ENCODE measurements at places on chromosomes 13 and 19. TPM values are rescaled to one million over a fixed set of nuclear protein-coding genes. Genes with fewer than 3 reads are reported as not detected.

DNA sequence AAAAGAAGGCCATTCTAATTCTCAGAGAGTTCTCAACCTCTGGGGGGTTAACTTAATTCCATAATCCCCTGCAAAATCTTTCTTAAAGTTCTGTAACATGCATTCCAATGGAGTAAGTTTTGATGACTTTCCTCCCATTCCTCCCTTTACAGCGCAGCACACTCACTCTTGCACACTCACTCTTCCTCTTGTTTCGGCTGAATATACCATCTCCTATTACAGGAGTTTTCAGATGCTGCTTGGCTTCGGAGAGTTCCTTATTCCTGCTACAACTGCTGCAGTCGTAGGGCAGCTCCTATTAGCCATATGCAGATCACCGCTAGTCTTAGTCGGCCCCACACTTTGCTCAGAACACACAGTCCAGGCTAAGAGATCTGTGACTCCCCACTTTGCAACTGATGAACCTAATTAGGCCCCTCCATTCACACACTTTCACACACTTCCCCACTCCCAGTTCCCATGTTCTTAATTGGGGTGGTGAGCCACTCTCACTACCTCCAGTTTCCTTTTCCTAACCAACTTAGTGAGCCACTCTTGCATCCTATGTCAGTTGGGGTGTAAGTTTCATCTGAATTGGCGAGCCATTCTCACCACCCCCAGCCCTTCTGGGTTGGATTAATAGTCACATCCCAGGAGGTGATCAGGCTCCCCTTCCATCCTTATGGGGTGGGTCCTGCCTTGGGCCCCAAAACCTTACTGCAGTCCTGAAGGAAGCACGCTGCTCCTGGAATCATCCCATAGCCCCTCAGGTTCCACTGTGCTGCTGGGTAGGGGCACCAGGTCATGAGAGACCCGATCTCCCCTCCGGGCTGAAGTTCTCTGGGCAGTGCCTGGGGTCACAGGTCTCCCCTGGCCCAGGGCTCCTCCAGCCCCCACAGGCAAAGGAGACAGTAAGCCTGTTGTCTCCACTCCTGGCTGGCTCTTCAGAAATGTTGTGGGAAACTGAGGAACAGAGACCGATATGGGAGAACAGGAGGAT lies 53.9 kb downstream of the OR10H4 start:
- H3K36me3 ChIP-seq = peaks cover 23% of the 10 kb centered on the region
- H3K4me1 ChIP-seq = peaks cover 4% of the 10 kb centered on the region
- no peak overlapping the region for H3K27ac ChIP-seq
- H3K4me3 ChIP-seq = no peak overlapping the region

DNA sequence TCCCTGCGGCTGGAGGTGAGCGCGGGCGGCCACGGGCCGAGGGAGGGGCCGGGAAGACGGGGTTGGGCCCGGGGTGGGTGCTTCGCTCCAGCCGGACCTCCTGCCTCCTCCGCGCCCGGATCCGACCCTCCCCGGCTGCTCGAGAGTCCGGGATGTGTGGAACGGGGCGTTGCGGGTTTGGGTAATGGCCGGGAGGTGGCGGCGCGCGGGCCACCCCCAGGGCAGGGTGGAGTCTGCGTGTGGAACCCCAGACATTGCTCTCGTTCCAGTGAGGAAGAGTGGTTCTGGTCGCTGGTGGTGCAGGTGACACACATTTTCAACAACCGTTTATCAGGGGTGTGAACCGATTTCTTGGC lies 38.8 kb downstream of the ARHGEF7 start:
- H3K4me1 ChIP-seq = peaks cover 16% of the 10 kb centered on the region
- H3K4me3 ChIP-seq = peak overlapping the region; percentile 87
- peaks cover 2% of the 10 kb centered on the region for H3K36me3 ChIP-seq
- DNase-seq = no peak

- H3K4me3 ChIP-seq = no peak overlapping the region
- H3K4me1 ChIP-seq = peaks cover 57% of the 10 kb centered on the region
- no peak for DNase-seq
- H3K27me3 ChIP-seq = peaks cover 30% of the 10 kb centered on the region
- H3K36me3 ChIP-seq = no peaks in the 10 kb centered on the region
- no peak overlapping the region for H3K27ac ChIP-seq
Observed at GRCh38 chr13:24683351-24683750, 3.1 kb downstream of the ATP12A start.

GRCh38 chr19:34573226-34573864 lies 91.8 kb downstream of the WTIP start:
- H3K4me1 ChIP-seq = peaks cover 22% of the 10 kb centered on the region
- H3K27ac ChIP-seq = no peak overlapping the region
- H3K27me3 ChIP-seq = peaks cover 31% of the 10 kb centered on the region
- H3K4me3 ChIP-seq = no peak overlapping the region
- DNase-seq = no peak
- peaks cover 18% of the 10 kb centered on the region for H3K36me3 ChIP-seq

Gene SLC6A16
- 2.1 TPM for total RNA-seq

DNA sequence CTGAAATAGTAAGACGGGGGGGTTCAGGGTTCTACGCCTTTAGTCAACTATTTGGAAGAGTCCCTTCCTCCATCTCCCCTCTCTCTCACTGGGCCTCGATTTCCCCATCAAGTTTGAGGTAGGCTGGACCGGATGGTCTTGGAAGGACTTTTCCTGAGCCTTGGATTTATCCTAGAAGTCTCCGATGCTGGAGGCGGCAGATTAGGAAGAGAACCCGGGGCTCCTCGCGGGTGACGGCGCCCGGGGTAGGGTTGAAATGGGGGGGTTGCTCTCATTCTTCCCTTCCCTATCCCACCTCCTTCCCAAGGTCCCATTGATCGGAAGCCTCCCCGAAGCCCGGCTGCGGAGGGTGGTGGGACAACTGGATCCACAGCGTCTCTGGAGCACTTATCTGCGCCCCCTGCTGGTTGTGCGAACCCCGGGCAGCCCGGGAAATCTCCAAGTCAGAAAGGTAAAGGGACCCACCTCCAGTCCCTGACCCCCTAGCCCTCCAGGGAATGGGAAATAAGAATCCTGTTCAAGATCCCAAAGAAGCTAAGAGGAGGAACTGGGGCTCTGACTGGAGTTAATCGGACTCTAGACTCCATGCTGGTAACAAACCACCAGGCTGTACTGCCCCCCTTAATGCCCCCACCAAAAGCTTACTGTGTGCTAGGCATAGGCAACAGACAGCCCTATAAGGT lies 781 bp downstream of the QPCTL start:
- peak overlapping the region; percentile 91 for H3K27ac ChIP-seq
- H3K4me3 ChIP-seq = peak overlapping the region; percentile 96
- DNase-seq = peak; percentile 90
- peaks cover 40% of the 10 kb centered on the region for H3K36me3 ChIP-seq

DNA sequence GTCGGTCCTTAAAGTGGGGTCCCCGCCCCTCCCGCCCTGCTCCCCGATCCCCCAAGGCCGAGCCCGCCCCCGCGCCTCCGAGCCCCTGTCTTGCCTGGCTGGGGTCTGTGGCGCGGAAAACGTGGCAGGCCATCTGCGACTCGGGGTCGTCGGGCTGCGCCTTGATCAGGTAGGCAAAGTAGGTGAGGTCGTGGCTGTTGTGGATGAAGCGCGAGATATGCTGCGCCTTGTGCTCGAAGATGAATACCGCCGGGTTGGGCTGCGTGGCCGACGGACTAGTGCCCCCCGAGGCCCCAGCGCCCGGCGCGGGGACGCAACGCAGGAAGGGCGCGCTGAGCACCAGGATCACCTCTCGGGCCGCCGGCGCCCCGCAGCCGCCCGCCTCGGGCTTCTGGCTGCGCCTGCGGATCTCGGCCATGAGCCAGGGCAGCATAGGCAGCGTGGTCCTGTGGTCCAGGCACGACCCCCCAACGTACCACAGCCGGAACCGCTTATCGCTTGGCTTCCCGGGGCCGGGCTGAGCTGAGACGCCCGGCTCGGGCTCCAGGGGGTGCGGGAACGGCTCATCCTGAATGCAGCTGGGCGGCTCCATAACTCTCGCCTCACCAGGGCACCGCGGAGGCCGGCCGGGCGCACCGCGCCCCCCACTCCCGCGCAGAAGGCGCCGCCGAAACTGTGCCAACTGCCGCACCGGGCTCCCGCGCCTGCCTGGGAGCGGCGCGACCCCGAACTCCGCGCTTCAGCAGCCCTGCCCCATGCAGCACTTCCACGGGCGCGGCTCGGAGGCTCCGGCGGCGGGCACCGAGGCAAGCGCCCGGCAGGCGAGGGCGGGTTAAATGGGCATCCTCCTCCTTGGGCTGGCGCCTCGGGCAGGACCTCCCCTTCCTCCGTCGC lies 546 bp downstream of the TBC1D4 start:
- no peaks in the 10 kb centered on the region for H3K27me3 ChIP-seq
- peak; percentile 54 for DNase-seq
- H3K27ac ChIP-seq = no peak overlapping the region
- peaks cover 54% of the 10 kb centered on the region for H3K4me1 ChIP-seq
- peak overlapping the region; percentile 87 for H3K4me3 ChIP-seq
- H3K36me3 ChIP-seq = no peaks in the 10 kb centered on the region

- no peak for DNase-seq
- H3K36me3 ChIP-seq = no peaks in the 10 kb centered on the region
- H3K27me3 ChIP-seq = no peaks in the 10 kb centered on the region
- no peak overlapping the region for H3K4me3 ChIP-seq
- peaks cover 14% of the 10 kb centered on the region for H3K4me1 ChIP-seq
Observed at GRCh38 chr19:6055013-6055795, 55.1 kb downstream of the RFX2 start.

DNA sequence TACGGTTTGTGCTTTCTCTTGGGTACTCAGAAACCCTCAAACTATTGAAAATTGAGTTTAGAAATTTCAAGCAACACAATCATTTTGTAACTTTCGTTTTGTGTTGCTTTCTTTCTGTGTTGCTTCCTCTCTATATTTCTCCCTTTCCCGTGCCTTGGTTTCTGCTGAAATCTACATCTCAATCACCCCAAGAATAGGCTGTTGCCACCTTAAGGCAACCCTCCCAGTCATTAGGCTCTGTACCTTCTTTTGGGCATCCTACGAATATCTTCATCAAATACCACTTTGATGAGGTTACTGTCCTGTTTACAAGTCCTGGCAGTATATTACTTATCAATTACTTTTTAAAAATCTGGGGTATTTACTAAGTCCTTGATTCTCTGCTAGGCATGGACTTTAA lies 621.6 kb downstream of the GPC6 start:
- H3K4me3 ChIP-seq = no peak overlapping the region
- H3K4me1 ChIP-seq = peaks cover 13% of the 10 kb centered on the region
- DNase-seq = no peak

Gene KCNK6
- 13.2 TPM for total RNA-seq

- peaks cover 32% of the 10 kb centered on the region for H3K4me1 ChIP-seq
- no peak overlapping the region for H3K4me3 ChIP-seq
- no peak for DNase-seq
- H3K27ac ChIP-seq = no peak overlapping the region
- H3K27me3 ChIP-seq = no peaks in the 10 kb centered on the region
Observed at GRCh38 chr13:59742467-59742866, 421.3 kb downstream of the DIAPH3 start.

Gene HSPB6
- 1.4 TPM for total RNA-seq

Gene LHFPL6
- 1.4 TPM for total RNA-seq

Gene OR7C1
- not detected for total RNA-seq

- peaks cover 5% of the 10 kb centered on the region for H3K4me1 ChIP-seq
- peaks cover 3% of the 10 kb centered on the region for H3K36me3 ChIP-seq
- DNase-seq = no peak
- H3K4me3 ChIP-seq = no peak overlapping the region
- no peaks in the 10 kb centered on the region for H3K27me3 ChIP-seq
- H3K27ac ChIP-seq = peak overlapping the region; percentile 79
Observed at GRCh38 chr13:113448885-113449692, 4.2 kb downstream of the ADPRHL1 start.

GRCh38 chr19:54481326-54481930 lies 8.3 kb upstream of the CDC42EP5 start:
- H3K27me3 ChIP-seq = peaks cover 32% of the 10 kb centered on the region
- peak; percentile 76 for DNase-seq
- H3K4me1 ChIP-seq = peaks cover 9% of the 10 kb centered on the region
- H3K27ac ChIP-seq = no peak overlapping the region

DNA sequence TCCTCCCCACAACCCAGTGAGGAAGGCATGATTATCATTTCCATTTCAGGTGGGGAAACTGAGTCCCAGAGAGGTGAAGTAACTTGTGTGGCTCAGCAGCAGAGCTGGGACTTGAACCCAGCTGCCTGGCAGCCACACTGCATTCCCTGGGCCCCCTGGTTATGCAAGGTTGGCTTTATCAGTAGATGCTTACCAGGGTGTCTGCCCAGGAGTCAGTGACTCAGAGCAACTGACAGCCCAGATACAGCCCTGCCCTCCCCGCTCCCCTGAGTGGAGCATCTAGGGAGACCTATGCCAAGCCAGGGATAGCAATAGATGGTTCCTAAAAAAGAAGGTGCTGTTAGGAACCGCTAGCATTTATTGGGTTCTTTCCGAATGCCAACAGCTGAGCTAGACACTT lies 5.9 kb downstream of the IGLON5 start:
- no peak overlapping the region for H3K4me3 ChIP-seq
- peaks cover 10% of the 10 kb centered on the region for H3K36me3 ChIP-seq
- DNase-seq = no peak
- peaks cover 6% of the 10 kb centered on the region for H3K27me3 ChIP-seq
- peaks cover 24% of the 10 kb centered on the region for H3K4me1 ChIP-seq

DNA sequence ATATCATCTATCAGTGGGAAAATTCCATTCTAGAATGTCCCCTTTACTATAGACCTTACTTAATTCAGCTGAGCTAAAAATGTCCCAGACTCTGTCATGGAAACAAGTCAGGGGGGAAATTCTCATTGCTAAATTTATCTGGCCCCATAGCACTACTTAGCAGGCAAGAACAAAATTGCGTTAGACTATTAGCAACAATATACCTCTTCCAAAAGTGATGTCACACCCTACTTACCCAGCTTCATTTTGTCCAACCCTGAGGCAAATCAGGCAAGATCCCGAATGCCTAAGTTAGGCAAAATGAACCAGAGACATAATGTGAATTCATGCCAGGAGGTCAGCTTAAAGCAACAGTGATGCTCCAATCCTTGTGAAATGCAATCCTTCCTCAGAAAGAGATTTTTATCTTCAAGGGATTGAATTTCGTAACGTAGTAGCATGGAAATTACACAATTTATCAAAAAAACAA lies 93.7 kb downstream of the FRY start:
- H3K4me1 ChIP-seq = no peaks in the 10 kb centered on the region
- no peaks in the 10 kb centered on the region for H3K27me3 ChIP-seq
- no peak overlapping the region for H3K4me3 ChIP-seq
- no peak for DNase-seq
- H3K36me3 ChIP-seq = peaks cover 24% of the 10 kb centered on the region

Gene C1QTNF9
- not detected for total RNA-seq

- peaks cover 5% of the 10 kb centered on the region for H3K36me3 ChIP-seq
- no peak for DNase-seq
- no peaks in the 10 kb centered on the region for H3K27me3 ChIP-seq
- H3K27ac ChIP-seq = no peak overlapping the region
- peaks cover 9% of the 10 kb centered on the region for H3K4me1 ChIP-seq
Observed at GRCh38 chr13:33723365-33723764, 94.6 kb upstream of the RFC3 start.

- H3K4me1 ChIP-seq = peaks cover 49% of the 10 kb centered on the region
- H3K4me3 ChIP-seq = no peak overlapping the region
- H3K27ac ChIP-seq = no peak overlapping the region
- no peaks in the 10 kb centered on the region for H3K27me3 ChIP-seq
- no peaks in the 10 kb centered on the region for H3K36me3 ChIP-seq
Observed at GRCh38 chr19:31578326-31578725, 229.1 kb upstream of the TSHZ3 start.
